ENCODE measurements at places on chromosomes 7 and 10.

DNA sequence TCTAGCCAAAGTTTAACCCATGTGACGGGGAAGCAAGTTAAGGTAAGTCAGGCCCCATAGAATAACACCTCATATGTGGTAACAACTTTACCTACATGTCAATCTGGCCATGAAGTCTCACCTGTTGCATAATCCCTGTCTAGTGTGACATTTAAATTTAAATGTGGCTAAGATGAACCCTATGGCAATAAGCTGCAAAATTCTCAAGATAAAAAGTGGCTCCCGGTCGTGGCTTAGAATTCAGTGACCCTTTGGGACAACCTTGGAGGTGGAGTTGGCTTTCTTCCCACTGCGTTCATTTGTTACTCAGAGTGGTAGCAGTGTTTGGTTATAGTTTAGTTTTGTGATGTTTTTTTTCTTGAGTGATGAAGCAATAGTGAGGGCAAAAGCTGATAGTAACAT lies 90.6 kb downstream of the ARID5B start:
- DNase-seq = no peak

GRCh38 chr7:141150465-141150864 lies 76.6 kb downstream of the TMEM178B start:
- no peak for DNase-seq

DNA sequence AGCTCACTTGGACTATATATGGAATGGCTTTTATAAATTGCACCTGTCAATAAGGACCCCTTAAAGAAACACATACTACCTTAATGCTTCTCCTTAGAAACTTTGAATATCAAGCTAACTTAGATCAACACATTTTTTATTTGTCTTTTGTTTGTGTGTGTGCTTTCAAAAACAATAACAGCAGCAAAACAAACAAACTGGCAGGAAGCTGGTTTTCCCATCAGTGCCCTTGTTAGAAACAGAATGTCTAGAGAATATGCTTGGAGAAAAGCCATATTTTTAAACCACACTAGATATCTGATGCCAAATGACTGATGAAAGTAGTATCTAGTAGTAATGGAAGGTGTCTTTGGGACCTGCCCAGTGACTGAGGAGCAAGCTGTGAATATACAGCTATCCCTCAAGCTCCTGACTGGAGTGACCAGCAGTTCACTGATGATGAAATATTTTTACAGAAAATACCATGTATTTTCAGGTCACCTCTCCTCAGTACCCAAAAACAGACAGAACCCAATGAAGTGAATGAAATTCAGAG lies 1.0 kb downstream of the PDE1C start:
- DNase-seq = no peak

- no peak for DNase-seq
These were observed 168.5 kb downstream of the NOC3L start for GRCh38 chr10:94194256-94194655.

GRCh38 chr7:2128601-2129322 lies 104.0 kb downstream of the MAD1L1 start:
- no peak for DNase-seq

DNA sequence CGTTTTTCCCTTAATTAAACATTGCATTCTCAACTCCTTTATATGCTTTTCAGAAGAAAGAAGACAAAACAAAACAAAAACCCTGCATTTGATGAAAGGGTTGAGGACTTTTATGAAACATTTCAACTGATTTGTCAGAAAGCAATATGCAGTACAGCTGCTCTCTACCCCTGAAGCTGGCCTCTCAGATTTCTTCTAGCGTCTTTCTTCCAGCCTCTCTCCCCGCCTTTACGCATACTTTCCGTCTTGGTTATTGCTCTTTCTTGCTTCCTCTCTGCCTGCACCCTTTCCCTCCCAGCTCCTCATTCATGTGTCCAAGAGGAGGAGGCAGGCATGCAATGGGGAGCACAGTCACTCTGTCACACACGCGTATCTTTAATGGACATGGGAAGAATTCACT lies 91.0 kb upstream of the COL1A2 start:
- DNase-seq = no peak

DNA sequence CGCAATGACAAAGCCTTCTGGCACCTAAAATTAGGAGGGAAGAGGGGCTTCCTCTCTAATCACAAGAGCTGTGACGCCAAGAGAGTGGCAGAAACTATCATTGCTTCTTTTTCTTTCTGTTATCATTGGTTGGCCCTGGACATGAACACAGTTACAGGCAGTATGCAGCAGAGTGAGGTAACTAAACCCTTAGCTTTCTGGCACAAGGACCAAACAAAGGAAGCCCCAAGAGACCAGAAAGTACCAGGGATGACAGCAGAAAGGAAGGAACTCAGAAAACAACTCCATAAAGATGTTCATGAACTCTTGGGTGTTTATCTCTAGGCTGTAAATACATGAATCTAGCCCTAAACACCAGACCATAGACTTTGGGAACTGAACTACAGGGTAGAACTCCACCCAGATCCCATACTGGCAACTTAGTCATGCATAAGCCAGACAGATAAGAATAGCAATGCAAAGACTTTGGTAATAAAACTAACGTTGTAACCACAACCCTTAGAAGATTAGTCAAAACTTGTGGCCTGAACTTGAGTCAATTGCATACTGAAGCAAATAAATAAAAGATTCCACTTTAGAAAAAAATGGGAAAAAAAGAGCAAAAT lies 195.7 kb upstream of the PTN start:
- no peak for DNase-seq

DNA sequence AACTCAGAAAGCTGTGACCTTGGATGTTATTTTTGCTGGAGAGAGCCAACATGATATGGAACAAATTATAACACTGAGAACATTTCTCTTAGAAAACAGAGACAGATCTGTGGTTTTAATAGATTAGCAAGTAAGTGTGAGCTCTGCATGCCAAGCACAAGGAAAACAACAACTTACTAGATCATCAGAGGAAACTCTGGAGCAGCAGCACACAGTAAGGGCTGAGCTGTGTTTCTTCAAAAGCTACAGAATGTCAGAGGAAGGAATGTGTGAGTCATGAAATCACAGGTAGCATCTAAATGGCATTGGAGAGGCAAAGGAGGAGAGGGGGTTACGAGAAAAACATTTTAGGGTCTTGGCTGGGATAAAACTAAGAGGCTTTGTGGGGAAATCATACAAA lies 283.4 kb upstream of the FZD8 start:
- no peak for DNase-seq

GRCh38 chr10:47058961-47059391 lies 147.7 kb downstream of the PTPN20 start:
- DNase-seq = no peak

DNA sequence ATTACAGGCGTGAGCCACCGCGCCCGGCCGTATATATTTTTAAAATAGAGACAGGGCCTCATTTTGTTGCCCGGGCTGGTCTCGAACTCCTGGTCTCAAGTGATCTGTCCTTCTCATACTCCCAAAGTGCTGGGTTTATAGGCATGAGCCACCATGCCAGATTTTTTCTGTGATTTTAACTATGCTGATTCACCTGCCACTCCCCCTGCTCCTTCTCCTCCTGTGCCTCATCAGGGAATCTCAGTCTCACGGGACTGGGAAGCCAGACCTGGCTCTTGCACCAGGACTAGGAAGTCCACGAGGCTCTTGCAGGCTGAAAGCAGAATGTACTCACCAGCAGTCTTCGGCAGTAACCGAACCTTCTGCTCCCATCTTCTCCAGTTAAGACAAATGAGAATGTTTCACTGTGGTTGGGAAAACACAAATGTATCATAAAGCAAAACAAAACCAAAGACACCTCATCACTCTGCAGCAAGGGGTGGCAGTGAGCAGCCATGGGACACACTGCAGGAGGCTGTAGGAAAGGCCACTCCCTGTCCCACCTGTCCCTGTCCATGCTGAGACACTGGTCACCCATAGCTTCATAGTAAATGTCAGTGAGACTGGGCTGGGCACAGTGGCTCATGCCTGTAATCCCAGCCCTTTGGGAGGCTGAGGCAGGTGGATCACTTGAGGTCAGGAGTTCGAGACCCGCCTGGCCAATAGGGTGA lies 78.7 kb upstream of the MKRN1 start:
- no peak for DNase-seq

GRCh38 chr10:120423431-120424197 lies 33.4 kb upstream of the PLPP4 start:
- no peak for DNase-seq

DNA sequence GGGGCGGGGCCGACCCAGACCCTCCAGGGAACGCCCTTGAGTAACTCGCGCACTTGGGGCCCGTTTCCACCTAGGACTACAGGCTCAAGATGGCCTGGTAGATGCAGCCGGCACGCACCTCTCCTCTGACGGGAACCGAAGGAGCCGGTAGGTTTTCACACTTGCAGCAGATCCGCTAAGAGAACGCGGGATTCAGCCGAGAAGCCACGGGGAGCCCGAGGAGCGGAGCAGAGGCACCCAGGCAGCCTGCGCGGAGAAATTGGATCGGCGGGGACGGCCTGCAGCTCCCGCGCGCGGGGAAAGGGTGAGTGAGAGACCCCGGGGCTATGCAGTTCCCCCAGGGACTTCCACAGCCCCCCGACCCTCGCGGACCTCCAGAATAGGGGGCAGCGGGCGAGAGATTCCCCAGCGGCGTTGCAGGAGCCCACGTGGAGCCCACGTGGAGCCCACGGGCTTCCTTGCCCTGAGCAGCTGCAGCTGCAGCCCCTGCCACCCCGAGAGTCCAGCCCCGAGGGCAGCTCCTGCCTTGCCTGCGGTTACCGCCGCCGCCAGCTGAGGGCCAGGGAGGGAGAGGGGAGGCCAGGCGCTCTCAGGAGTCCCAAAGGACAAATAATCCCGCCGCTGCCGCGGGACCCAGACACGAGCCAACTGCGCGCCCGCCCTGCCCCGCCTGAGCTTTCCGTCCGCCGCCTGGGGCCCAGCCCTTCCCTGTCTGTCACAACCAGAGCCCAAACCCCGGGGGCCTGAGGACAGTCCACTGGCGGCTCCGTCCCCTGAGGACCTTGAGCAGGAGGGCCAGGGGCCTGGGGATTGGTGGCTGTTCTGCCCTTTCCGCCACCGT lies 13.1 kb downstream of the IFT22 start:
- no peak for DNase-seq

- no peak for DNase-seq
These were observed 722.7 kb downstream of the XPNPEP1 start for GRCh38 chr10:109200646-109201045.

DNA sequence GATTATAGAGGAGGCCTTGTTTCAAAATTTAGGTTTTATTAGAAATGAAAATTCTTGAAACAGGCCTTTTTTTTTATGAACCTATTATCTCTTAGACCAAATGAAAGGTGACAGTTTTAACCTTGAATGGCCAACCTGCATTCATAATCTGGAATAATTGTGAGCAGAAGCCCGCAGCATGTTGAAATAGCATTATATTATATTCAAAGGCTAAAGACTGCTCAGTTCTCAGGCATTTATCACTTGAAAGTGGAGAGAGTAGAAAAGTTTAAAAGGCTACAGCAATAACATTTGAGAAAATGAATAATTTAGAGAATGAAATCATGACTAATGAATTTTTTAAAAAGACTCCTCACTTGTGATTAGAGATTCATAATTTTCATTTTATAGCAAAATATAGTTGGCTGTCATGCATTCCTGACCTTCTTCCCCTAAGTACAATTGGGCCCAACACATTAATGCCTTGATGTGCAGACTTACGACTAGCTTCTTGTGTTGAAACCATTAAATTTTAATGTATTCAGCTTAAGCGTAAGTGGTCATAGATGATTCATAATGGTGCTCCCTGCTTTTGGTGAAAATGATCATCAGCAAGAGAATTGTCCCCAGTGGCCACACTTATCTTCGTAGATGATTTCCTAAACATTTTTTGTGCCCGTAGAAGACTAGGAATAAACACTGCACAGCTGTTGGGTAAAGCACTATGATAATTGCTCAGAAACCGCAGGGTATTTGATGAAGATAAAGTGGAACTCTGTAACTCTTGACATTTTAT lies 346.6 kb upstream of the BMPER start:
- no peak for DNase-seq

DNA sequence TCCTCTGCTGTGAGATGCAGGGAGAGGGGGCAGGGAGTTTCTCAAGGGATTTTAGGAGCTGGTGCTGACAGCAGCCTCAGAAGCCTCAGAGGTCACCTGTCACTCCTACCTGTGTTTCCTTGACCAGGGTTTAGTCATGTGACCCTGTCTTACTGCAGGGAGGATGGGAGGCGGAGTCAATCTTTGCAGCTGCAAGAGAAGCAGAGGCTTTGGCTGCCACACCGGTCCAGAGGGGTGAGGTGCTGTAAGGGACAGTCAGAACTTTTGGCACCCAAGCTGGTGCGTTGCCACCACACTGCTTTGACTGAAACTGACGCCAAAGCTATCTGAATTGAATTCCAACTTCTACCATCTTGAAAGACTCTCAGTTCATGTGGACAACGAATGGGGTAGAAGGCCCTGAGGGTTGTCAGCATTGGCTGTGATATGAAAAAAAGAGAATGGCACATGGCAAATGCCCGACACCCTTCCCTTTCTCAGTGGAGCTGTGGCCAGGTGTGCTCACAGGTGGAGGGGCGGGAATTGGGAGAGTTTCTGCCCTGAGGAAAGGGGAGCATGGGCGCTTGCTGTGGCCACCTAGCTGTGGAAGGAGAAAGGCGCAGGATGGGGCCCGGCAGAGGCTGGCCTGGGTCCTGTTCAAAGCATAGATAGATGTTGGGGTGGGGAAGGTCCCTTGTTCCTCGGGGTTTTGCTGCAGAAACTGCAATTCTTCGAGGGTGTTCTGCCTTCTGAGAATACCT lies 69.3 kb downstream of the ARHGAP22 start:
- DNase-seq = no peak

DNA sequence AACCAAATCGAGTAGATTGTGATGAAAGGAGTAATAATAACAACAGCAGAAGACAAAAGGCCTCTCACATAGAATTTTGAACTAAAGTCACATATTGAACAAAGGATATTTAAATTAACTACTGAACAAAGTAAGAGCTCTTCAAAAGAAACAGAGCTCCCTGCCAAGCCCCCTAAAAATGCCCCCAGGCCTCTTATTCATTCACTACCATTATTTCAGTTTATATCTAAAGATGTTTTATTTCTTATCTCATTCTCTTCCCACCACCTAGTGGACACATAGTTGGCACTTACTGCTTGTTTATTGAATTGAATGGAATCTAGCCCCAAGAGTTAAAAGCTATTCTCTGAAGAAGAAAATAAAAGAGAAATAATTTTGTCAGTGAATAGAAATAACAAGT lies 37.4 kb downstream of the VCL start:
- DNase-seq = no peak

DNA sequence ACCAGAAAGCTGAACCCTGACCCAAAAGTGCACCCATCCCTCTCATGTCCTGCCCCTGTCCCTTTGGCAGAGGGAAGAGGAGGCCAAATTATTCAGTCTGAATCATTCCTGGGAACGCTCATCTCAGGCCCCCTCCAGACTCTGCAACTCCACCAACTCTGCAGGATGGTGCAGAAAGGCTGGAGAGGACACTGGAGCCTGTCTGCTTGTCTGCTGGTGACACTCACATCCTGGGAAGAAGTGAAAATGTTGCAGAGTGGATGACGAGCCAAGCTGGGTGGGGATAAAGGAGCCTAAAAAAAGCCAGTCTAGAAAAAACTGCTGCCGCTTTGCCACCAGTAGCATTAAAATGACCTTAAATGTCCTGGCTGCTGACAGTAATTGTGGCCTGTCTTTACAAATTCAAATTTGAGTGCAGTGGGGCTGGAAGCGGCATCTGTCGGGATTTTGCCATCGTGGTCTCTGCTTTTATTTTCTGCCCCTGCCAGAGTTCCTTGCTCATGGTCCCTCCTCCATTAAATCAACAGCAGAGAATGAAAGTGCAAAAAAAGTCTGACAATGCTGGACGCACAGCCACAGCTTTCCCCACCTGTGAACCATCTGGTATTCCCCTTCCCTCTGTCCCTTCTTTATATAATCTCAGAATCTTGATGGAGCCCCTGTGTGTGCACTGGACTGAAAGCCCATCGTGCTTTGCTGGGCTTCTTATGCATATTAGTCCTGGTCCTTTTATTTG lies 63.9 kb downstream of the STK17A start:
- DNase-seq = no peak

GRCh38 chr7:82091126-82091684 lies 321.4 kb upstream of the HGF start:
- no peak for DNase-seq
